ENCODE measurements at places on chromosomes 16 and 17.

DNA sequence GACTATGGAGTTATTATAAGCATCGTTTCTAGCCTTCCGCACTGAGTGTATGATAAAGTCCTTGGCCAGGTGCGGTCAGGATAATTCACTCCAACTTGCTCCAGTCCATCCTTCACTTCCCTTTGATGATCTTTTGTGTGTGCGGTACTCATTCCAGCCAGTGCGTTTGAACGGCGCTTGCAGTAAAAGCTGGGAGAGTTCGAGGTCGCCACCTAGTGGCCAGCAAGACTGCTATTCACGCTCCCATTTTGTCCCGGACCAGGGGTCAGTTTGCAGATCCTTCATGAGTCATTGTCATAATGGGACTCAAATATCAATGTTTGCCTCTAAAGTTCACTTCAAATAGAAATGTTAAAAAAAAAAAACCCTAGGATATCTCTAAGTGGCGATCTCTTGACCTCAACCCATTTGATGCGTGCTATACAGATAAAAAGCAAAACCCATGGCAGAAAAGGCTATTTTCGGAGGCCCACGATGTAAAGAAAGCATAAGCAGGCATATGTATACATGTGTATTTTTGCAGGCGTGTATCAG, 417.1 kb downstream of the TMEM114 start:
- DNase-seq, result no peak

DNA sequence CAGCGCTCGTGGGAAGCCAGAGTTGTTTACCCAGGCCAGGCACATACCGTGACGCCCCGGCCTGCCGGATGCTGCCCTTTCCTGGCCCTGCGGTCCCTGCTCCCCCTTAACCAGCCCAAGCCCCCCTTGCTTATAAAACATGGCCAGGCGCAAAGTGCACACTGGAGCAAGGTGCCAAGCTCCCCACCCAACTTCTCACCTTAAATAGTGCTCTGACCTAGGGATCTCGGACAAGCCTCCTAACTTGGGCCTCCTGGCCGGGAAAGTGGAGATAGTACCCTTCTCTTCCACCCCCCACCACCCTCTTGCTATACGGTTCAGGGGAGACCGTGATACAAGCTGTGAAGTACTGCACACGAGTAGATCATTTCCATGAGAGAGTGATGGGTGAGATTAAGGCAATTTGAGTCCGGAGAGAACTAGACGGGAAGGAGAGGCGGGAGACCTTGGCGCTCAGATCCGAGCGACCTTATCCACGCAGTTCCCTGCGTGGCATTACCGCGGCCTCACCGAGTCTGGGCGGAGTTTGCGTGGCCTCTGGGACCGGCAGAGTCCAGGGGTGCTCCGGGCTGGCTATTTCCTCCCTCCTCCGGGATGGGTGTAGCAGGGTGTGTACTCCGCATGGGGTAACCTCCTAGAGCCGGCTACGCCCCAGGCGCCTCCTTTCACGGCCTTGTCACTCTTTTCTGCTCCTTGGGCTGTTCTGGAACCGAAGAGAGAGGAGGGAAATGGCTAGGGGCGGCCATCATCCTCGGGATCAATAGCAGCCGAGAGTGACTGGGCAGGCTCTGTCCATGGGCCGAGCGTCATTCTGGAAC, 4.4 kb upstream of the LHX1 start:
- DNase-seq, result no peak

- DNase-seq, result no peak
Observed at GRCh38 chr16:49800441-49800840, 55.5 kb downstream of the ZNF423 start.

GRCh38 chr16:9766891-9767290, 415.3 kb downstream of the GRIN2A start:
- no peak for DNase-seq

- DNase-seq, result no peak
Observed at GRCh38 chr17:79565606-79566250, 45.1 kb downstream of the RBFOX3 start.

DNA sequence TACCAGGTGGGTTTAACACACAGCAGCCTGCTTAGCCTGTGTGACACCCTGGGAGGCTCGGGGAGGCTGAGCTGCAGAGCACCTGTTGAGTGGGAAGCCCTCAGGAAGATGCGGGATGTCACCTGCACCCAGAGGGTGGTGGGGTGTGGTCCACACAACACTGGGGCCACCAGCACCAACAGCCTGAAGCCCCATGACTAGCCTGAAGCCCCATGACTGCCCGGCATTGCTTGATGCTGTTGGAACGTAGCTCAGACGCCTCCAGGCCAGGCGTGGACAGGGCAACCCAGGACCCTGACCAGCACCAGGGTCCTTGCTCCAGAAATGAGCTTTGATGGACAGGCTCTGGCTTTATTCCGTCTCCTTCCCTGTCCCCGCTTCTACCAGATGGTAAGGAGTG, 76.3 kb upstream of the ZNF469 start:
- DNase-seq, result no peak

DNA sequence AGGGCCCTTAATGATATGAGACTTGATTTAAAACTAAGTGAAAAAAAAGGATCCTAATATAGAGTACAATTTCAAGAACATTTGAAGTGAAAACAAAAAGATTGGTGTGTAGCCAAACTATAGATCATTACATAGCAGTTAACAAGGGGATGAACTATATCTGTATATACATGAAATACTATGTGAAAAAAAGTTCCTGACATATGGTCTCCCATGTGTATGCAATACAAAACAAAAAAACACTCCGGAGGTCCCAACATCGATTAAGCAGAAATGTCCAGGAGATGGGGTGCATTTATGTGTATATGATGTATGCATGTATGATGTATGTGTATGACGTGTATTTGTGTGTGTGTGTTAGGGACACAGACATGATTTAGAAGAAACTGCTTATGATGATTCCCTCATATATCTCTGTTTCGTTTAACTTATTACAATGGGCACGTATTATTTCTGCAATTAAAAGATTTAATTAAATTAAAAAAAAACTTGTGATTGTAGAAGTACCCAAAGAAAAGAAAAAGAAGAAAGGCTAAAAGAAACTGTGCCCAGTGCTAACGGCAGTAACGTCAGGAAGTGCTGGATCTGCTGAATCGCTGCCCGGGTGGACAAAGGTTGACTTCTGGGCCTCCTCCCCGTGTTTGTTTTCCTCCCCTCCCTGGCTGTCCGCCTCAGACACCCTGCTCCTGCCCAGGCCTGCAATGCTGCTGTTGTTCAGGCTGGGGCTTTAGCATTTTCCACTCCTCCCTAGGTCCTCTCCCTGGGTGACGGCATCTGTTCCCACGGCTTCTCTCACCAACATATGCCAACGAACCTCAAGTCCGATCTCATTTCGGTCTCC, 36.9 kb downstream of the TBX4 start:
- no peak for DNase-seq

GRCh38 chr17:77838748-77839697, 119.5 kb upstream of the TNRC6C start:
- no peak for DNase-seq

DNA sequence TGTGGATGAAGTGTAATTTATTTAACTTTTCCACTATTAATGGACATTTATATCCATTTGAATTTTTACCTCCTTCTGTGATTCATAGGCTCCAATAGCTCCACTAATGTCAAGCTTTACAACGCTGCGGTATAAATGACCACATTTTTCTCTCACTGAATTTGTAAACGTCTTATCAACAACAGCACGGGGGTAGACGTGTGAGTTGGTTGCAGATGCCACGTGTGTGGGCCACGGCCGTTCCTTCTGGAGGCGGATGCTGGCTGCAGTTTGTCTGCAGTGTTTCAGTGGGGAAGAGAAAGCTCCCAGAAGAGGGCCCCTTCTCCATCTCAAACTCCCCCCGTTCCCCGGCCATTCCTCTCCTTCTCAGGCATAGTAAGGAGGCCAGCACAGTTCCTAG, 68.2 kb upstream of the XYLT1 start:
- DNase-seq, result no peak

DNA sequence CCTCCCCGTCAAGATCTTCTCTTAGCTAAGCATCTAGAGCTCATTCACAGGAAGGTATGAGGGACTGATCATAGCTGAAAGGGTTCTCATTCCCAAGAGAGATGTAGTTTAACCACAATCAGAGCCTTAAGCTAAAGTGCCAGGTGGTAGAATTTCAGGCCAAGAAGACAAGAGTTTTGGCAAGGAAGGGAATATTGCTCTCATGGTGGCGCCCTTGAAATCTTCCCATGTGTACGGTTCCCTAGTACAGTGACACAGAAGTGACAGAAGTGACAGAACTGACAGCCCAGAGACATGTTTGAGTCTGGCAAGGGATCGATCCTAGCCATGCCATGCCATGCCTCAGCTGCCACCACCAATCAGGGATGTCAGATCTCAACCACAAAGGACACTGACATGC, 2.5 kb downstream of the GRIN2C start:
- no peak for DNase-seq

GRCh38 chr17:73371285-73371684, 59.5 kb upstream of the CDC42EP4 start:
- no peak for DNase-seq

GRCh38 chr17:59845595-59846393, 46.9 kb downstream of the TUBD1 start:
- no peak for DNase-seq

DNA sequence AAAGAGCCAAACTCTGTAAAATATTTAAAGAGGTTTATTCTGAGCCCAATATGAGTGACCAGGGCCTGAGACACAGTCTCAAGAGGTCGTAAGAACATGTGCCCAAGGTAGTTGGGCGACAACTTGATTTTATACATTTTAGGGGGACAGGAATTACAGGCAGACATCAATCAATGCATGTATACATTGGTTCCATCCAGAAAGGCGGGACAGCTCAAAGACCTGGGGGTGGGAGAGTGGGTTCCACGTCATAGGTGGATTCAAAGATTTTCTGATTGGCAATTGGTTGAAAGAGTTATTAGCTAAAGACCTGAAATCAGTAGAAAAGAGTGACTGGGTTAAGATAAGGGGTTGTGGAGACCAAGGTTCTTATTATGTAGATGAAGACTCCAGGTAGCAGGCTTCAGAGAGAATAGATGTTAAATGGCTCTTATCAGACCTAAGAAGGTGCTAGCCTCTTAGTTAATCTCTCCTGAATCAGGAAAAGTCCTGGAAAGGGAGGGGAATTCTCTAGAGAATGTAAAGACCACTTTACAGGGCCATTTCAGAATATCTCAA, 32.4 kb downstream of the HSBP1 start:
- no peak for DNase-seq

- DNase-seq, result no peak
Observed at GRCh38 chr17:67515490-67516083, 138.5 kb downstream of the PITPNC1 start.

- DNase-seq, result no peak
Observed at GRCh38 chr17:79562192-79562930, 48.5 kb downstream of the RBFOX3 start.

- DNase-seq, result no peak
Observed at GRCh38 chr17:38428643-38429371, 543 bp downstream of the ARHGAP23 start.

DNA sequence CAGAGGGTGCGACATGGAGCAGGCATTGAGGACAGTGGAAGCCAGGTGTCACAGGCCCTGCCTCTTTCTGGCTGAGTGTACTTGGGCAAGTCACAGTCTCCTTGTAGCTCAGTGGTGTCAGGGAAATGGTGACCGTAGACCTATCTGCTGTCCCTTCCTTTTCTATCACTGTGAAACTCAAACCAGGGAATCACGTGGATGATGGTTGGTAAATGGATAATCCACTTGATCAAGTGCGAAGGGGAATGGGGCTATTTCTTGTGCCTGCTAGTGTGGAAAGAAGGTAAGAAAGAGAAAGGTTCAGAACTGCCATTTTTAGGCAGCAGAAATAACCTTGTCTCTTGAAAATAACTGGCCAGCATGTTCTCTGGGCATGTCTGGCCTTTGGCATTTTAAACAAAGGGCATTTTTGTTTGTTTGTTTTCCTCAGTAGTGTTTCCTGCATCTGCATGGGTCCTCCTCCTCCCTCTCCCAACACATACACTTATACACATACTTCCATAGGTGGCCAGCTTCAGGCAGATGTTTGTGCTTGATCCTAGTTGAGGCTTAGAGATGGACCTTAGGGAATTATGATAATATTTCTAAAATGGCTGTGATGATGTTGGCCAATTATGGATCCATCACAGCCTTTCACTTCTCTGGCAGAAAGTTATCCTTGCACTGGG, 7.1 kb downstream of the TBX4 start:
- no peak for DNase-seq

GRCh38 chr17:7997186-7997585, 5.2 kb upstream of the GUCY2D start:
- DNase-seq, result peak; percentile 17

DNA sequence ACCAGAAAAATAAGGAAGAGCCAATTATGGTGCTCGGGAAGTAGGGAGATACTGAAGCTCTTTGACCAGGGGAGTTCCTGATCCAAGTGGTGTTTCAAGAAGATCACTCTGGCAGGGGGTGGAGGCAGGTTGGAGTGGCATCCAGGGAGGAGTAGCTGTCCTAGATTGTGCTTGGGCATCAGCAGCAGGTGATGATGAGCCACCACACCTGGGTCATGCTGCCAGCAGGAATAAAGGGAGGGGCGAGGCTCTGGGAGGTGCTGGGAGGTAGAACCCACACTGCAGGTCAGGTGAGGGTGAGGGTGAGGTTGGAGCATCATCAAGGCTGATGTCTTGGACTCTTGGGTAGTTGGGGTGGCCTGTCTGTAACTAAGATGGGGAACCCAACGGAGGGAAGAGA, 35.4 kb upstream of the ADGRG1 start:
- DNase-seq, result no peak

DNA sequence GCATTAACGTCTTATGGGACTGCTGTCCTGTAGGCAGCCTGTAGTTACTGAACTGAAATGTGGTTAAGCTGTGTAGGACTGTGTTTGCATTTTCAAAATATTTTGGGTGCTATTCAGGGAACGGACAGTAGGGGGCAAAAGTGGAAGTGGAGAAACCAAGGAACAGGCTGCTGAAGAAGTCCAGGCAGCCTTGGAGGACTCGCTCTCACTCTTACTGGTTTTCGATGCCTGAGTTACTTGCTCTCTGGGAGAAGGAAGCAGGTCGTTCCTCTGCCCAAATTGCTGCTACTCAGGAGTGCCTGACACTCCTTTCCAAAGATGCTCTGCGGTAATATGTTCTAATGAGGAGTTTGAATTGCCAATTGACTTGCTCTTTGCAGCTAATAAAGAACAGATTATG, 64.5 kb upstream of the RBFOX1 start:
- DNase-seq, result peak; percentile 0

DNA sequence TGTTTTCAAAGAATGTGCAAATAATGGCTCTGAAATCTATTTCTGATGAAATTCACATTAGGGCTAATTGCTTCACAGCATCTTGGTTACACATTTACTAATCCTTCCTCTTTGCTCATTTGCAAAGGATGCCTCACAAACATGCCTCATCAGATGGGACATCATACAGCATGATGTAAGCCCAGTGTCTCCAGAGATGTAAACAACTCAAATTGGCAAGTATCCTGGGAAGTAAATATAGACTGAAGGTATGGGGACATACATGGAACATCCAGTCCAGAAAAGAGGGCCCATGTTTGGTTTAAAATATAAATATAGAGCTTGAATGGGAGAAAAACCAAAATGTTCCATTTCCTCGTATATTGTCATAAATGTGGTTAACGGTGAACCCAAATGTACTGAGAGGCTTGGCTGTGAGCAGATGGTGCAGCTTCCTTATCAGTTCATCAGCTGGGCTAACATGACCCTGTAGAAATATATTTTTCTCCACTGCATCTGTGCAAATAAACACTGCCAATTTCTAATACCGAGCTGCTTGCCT, 142.9 kb upstream of the NUDT7 start:
- DNase-seq, result no peak

GRCh38 chr17:2795441-2796163, 636 bp upstream of the RAP1GAP2 start:
- no peak for DNase-seq

GRCh38 chr17:78842881-78843565, 2.4 kb upstream of the USP36 start:
- DNase-seq, result peak; percentile 52

All from CD4-positive, alpha-beta T cell (primary cell).